ENCODE measurements at places on chromosomes 6 and 20.

DNA sequence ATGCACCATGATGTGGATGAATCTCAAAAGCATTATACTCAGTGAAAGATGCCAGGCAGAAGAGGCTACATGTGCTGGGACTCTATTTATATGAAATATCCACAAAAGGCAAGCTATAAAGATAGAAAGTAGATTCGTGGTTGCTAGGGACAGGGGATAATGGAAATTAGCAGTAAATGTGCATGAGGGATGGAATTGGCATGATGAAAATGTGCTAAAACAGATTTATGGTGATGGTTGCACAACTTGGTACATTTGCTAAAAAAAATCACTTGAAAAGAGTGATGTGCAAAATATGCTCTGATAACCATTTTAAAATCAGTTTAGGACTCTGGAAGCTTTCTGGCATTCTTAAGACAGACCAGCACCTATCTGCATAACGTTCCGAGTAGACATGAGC is 61.6 kb downstream of the ALDH8A1 start:
- no peak for DNase-seq

DNA sequence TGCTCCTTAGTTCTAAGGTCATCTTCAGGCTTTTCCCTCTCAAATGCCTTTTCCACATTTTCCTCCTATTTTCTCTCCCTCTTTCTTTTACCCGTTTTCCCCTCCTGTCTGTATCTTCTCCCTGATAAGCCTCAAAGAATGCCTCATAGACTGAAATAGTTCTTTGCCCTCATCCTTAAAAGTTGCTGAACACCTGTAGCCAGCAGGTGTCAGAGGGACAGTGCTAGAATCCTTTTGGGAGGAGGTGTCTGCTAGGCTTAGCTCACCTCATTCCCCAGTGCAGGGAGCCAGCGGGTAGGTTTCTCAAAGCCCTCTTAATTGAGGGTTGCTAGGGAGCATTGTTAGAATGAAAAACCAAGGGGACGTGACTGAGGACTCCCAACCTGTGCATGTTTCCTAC is 204.0 kb downstream of the TSHZ2 start:
- DNase-seq: no peak

DNA sequence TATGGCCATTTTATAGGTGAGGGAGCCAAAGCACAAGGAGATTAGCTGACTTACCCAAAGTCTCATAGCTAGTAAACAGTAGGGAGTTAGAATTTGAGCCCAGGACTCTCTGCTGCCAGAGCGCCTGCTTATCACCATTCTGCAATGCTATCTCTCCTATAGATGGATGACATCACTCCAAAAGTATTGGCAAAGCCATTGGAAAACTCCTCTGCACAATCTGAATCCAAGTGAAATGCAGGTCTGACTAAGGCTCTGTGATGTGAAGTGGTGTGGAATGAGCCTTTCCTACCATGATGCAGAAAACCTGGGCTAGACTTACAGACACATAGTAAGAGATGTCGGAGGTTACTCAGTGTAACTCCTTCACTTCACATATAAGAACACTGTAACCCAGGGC is 106.3 kb downstream of the GRM1 start:
- DNase-seq: no peak

GRCh38 chr20:11550657-11551338 is 366.9 kb upstream of the BTBD3 start:
- no peak for DNase-seq

- DNase-seq: no peak
These were observed 33.2 kb upstream of the MARCKS start for GRCh38 chr6:113823916-113824315.

DNA sequence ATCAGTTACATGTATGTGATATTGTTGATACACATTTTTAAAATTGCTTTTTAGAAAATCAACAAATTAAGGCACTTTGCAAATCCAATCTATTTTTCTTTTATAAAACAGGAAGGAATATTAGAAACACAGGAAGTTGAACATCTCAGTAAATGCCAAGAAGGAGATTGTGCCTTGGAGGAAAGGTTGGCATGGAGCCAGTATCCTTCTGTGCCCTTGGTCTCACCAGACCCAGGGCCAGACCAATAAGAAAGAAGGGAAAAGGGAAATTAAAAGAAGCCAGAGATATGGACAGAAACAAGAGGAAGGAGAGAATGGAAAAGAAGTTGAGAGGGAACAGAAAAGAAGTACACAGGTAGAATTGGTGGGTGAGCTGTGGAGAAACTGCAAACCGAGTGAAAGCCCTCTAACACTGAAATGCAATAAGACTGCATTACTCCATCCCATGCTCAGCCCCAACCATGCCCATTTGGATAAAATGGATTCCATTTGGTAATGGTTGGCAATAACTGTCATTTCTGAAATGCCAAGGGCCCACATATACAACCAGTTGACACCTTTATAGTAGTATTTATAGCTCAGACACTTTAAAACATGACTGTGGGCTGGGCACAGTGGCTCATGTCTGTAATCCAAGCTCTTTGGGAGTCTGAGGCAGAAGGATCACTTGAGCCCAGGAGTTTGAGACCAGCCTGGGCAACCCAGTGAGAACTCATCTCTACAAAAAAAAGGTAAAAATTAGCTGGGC is 133.8 kb downstream of the GMPR start:
- no peak for DNase-seq

Data from RWPE2 (cell line).